ENCODE measurements at places on chromosomes 4 and X.
A peak's percentile ranks its signal among the peaks of the same experiment; 100 is the strongest.

DNA sequence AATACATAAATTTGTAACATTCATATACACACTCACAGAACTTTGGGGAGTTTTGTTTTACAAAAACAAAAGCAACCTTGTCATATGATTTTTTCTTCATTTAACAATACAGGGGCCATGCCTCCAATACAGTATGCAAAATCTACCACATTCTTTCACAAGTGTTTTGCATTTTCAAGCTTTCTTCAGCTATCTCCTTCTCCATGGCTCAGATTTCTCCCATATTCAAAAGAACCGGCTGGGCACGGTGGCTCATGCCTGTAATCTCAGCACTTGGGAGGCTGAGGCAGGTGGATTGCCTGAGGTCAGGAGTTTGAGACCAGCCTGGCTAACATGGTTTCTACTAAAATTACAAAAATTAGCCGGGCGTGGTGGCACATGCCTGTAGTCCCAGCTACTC, 4.1 kb downstream of the TEX13B start:
- no peak for DNase-seq

DNA sequence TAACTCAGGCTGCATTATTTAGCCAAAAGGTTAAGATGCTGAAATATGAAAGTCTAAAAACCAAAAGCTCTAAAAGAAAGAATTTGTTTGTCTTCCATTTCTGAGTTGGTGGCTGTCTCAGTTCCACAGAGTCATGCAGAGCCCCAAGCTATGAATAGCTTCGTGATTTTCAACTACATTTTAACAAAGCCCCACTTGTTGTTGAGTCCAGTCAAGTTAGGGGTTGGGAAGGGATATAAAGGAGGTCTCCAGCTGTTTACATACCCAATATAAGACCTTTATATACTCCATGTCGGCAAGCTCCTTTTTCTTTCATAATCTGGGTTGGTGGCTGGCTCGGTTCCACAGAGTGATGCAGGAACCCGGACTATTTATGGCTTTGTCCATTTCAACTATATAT, 924.6 kb upstream of the PRKX start:
- DNase-seq: no peak

DNA sequence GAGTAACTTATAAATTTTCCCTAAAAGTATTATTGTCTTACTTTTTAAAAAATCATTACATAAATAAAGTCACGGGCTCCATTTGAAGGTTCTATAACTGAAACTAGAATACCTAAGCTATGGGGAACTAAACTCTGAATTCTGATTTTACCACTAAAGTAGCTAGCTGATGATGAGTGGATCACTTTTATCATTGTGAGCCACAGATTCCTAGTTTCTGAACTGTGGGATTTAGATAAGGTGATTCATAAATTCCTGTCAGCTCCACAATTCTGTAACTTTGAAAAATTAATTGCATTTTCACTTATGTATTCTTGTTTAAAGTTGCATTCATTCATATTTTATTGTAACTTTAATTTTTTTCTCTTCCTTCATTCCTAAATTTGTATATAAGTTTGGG, 540.9 kb downstream of the GBA3 start:
- no peak for DNase-seq

- no peak for DNase-seq
These were observed 40.0 kb downstream of the C4orf51 start for GRCh38 chr4:145719752-145720624.

DNA sequence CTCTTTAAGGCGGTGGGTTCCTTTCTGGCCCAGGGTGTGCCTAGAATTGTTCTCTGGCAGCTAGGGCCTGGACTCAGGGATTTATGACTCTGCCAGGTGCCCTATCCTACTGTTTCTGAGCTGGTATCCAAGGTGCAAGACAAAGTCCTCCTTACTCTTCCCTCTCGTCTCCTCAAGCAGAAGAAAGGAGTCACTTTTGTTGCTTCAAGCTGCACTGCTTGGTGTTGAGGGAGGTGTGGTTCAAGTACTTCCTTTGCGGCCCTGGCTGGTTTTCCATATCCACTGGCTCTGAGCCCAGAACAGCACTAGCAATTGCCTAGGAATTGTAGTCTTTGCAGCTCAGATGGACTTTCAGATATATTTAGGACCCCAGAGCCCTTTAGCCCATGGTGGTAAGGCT, 39.3 kb downstream of the RTL3 start:
- DNase-seq: peak; percentile 4

- DNase-seq: no peak
These were observed 50.2 kb upstream of the TLR3 start for GRCh38 chr4:186018784-186019183.

- DNase-seq: no peak
These were observed 23.6 kb downstream of the FAM199X start for GRCh38 chrX:104189837-104190236.

- DNase-seq: no peak
These were observed 233.0 kb upstream of the MAD2L1 start for GRCh38 chr4:120299631-120300030.

GRCh38 chrX:104255465-104255864, 732 bp upstream of the ESX1 start:
- peak; percentile 6 for DNase-seq

- DNase-seq: peak; percentile 34
These were observed at the start of gene RASSF6 for GRCh38 chr4:73620115-73620792. RASSF6 (minus strand) TSS chr4:73620436; CDS start chr4:73611795, 8,641 bp downstream.

DNA sequence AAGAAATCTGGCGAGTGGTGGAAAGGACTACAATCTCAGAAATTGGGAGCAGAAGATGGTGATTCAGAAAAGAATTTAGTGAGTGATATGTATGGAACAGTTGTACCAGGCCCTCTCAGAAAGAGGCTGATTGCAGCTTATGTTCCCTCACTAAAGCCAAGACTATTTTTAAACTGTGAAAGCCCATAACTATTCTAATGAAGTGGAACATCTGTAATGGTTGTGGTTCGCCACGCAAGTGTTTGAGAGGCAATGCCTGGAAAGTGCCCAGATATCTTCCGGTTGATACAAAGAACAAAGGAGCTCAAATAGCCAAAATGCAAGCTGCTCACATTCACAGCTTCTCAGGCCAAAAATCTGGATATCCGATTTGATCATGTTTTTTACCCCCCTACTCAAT, 1250.7 kb downstream of the RAPGEF2 start:
- no peak for DNase-seq

GRCh38 chr4:78612398-78613178, 61.0 kb downstream of the ANXA3 start:
- DNase-seq: peak; percentile 91

GRCh38 chr4:139704915-139705485, 39.4 kb downstream of the MGST2 start:
- peak; percentile 63 for DNase-seq

DNA sequence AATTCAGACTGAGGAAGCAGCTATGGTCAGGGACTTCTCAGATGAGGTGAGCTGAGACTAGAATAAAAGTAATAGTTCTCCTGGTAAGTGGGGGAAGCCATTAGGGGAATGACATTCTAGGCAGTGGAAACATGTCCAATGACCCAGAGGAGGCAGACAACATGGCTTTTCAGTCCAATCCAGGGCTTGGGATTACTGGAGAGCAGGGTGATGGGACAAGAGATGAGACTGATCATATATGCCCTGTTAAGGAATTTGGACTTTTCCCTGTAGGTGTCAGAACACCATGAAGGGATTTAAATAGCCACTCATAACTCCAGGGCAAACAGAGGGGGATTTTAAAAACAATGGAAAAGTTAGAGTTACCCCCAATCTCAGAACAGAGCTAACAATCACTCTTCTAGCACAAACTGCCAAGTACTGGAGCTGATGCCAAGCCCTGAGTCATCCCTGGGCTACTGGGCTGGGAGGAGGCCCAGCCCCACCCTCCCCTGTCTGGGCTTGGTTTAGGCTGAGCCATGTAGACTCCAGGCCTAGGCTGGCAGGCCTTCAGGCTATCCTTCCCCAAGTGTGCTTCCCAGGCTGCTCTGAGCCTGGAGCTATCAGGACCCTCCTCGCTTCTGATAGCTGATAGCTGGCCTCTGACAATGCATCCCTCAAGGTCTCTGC, 22.7 kb upstream of the MSN start:
- DNase-seq: peak; percentile 79

DNA sequence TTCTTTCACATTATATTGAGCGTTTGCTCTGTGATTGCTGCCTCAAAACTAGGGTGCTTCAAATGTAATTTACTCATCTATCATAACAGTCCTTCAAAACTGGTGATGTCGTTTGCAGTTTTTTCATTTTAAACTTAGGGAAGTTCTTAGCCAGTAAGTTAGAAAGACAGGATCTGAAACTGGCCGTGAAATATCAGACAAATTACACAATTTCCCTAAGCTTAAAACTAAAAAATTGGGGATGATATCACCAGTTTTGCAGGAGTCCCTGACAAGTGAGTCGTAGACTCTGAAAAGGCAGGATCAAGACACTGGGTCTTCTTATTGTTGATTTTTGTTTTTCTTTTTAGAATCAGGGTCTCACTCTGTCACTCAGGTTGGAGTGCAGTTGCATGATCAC, 44.8 kb downstream of the MOB1B start:
- DNase-seq: no peak

DNA sequence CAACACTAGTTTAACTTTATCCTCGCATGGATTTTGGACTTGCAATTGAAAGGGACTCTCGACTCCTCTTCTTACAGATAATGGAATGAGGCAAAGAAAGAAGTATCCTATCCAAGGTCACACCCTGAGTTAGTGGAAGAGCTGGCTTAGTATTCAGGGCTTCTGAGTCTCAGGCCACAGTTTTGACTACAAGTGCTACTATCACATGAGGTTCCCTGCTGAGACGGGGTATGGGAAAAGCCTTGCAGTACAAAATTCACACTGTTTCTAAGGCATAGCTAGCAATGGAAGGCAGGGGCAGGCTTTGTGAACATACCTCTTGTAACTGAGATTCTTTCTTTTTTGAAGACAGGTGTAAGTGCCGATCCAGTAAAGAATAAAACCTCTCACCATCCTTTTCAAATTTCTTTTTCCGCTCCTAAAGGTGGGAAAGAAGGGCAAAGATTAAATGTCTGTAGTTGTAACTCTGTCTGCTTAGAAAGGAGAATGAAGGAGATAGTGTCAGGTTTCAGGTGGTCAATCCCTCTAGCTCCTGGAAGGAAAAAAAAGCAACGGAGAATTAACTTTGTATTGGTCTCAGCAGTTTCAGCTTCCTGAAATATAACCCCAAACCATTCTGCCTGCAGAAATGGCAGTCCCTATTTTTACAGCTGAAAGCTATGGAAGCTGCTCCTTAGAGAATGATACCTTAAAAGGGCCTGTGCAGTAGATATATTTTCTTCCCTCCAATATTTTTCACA, 199.0 kb downstream of the OPHN1 start:
- no peak for DNase-seq

GRCh38 chr4:94913316-94913715, 155.6 kb downstream of the BMPR1B start:
- DNase-seq: peak; percentile 1

DNA sequence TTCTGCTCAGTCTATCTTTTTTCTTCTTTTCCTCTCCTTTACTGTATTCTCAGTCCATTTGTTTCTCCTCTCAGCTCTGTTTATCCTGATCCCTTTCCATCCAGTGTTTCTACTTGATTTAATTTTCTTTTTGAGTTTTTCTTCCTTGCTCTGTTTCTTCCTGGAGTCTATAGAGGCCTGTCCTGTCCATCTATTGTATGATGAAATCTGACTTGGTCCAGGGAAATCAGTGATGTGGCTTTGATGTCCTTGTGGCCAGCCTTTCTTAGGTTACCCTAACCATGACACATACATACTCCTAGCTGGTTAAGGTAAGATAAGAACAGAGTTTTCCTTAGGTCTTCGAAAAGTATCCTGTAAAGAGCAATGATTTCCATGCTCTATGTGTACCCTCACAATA, 89.3 kb upstream of the LNX1 start:
- no peak for DNase-seq

DNA sequence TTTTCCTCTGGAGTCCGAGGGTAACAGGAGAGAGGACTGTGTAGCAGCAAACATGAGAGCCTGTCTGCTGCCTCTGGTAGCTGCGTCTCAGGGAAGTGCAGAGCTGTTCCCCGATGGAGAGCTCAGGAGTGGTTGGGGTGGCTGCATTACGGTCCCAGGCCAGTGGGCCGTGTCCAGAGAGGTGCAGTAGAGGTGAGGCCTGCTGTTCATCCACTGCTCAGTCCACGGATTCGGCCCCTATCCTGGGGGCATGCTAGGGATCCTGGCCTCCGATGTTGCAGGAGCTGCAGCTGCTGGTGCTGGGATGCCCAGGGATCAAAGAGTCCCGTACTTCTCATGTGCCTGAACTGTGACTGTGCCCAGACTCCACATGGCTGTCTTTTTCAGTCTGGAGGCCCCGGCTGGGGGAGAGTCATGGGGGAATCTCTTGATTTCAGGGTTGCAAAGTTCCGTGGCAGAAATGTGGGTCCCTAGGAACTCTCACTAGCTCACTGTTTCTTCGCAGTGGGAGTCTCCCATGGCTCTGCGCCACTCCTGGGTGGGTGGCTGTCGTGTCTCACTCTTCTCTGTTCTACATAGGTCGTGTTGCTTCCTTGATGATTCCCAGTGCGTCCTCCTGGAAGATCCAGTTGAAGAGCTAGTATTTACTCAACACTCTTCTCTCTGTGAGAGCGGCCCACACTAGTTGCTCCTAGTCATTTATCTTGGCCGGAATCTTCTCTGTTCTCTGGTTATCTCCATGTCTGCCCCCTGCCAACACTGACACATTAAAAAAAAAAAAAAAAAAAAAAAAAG, 109.5 kb upstream of the CENPE start:
- no peak for DNase-seq

DNA sequence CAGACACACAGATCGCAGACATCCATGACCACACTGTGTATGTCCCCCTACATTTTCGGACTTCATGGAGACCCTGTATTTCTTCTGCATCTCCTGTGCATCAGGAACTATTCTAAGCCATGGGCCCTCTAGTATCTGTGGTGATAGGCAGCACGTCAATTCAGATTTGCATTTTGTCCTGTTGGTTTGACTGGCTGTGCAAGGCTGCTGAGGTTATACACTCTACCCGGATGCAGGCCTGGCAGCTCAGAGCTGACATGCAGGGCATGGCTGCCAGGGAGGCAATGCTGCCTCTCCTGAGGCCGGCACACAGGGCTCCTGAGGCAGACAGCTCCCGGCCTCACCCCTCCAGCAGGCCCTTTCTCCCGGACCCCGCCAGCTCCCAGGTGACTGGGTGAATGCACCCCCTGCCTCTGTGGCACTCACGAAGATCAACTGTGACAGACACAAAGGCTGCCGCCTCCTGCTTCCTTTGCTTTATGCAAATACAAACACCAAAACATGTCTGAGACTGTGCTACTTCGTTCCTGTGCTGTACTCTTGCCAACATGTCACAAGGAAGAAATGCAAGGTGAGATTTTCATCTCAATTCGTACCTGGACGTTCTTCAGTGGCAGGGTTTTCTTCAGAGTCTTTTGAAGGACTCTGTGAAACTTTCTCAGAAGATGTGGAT, 51.0 kb downstream of the NSG1 start:
- no peak for DNase-seq

- DNase-seq: peak; percentile 83
These were observed 114.0 kb upstream of the ENPEP start for GRCh38 chr4:110361921-110362320.

- no peak for DNase-seq
These were observed 493.5 kb downstream of the IL15 start for GRCh38 chr4:142129931-142130330.
